Foreskin keratinocyte (primary cell): ENCODE measurements at places on chromosomes 12 and 14. TPM values are rescaled to one million over a fixed set of nuclear protein-coding genes. Genes with fewer than 3 reads are reported as not detected.

The TMEM229B gene
- total RNA-seq = 2.2 and 3.4 TPM in 2 replicates

The LGR5 gene
- not detected in 2 replicates for total RNA-seq

The MUCL1 gene
- not detected in 2 replicates for total RNA-seq

The SERPINA6 gene
- total RNA-seq = not detected in 2 replicates

The ARHGAP9 gene
- 0.10 TPM in 1 of 2 replicates, not detected in the other for total RNA-seq

The TOMM20L gene
- not detected in 2 replicates for total RNA-seq

The ARHGEF25 gene
- 1.2 and 1.7 TPM in 2 replicates for total RNA-seq

The TSPAN9 gene
- 17.9 and 19.2 TPM in 2 replicates for total RNA-seq

The PPP1R12A gene
- 50.1 and 66.2 TPM in 2 replicates for total RNA-seq

The TBX3 gene
- 25.1 and 33.5 TPM in 2 replicates for total RNA-seq
